Hypothalamus (tissue), 51 donors: ENCODE measurements at places on chromosomes 1 and 21.

GRCh38 chr1:45848714-45849113 lies 45.3 kb downstream of the MAST2 start:
- DNase-seq, result no peak

- no peak for DNase-seq
These were observed 116.5 kb upstream of the LRRC7 start for GRCh38 chr1:69451196-69451595.

DNA sequence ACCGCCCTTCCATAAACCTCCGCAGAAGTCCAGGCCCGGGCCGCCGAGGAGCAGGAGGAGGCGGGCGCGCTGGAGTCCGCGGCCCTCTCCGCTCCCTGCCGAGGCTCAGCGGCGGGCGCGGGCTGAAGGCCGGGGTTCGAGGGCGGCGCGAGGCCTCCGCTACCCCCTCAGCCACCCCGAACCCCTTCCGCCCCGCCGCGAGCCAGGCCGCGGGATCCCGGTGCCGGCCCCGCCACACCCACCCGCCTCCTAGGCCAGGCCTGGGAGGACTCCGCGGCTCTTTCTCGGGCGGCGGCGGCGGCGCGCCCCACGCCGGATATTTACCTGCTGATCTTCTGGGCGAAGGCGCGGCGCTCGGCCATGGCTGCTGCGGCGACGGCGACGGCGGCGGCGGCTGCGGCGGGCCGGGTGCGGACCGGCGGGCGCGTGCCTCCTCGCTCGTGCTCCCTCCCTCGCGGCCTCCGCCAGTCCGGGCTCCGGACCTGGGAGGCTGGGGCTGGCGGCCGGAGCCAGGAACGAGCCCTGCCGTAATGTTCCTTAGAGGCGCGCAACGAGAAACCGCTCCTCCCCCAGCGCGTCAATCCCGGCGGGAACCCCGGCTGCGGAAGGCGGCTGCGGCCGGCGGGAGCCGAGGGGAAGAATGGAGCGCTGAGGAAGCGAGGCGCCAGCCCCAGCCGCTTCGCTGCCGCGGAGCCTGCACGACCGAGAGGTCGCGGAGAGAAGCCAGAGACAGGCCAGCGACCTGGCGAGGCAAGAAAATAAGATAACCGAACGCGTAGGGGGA lies at the start of gene DOCK7:
TSS of gene DOCK7 (minus strand) at position 484 of the 784 bp plus-strand sequence. CDS start at position 362, 122 bp downstream.
- peak; percentile 72 for DNase-seq

DNA sequence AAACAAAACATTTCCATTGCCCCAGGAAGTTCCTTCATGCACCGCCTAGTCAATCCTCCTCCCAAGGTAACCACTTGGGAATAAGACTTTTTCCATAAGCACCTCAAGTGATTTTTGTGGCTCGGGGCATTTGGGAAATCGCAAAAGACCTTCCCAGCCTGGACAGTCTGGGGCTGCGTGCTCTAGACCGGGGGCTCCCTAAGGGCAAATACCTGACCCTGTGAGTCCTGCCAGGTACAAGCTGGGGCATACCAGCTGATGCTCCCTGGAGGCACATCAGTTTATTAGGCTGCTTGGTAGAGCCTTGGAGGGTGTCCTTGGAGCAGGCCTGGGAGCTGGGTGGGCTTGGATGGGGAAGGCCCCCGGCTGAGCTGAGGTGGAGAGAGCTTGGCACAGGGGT lies 34.4 kb downstream of the ALPL start:
- DNase-seq, result no peak
